ENCODE measurements at places on chromosomes 2 and 18.
A peak's percentile ranks its signal among the peaks of the same experiment; 100 is the strongest.

DNA sequence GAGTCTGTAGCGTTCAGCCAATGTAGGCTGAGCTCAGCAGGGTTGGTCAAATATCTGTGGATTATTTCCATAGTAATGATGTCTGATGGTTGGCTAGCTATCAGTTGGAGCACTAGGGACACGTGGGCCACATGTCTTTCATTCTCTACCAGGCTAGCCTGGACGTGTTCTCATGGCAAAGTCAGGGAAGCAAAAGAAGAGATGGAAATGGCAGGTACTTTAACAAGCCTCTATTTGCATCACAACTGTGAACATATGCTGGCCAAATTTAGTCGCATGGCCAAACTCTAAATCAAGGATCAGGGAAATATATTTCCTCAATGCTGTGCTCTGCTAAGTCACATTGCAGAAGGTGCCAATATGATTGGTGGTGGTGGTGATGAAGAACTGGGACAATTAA, 371.6 kb upstream of the CHST9 start:
- no peak for ATAC-seq

DNA sequence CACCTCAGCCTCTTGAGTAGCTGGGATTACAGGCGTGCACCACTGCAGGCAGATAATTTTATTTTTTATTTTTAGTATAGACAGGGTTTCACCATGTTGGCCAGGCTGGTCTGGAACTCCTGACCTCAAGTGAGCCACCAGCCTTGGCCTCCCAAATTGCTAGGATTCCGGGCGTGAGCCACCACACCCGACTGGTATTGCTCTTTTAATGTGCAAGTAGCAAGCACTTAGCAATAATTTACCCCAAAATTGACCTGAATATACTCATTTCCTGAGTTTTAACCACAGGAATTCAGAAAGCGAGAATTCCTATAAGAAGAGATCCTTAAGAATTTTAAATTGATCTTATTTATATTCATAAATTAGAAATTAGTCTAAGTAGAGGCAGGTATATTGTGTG, 169.1 kb downstream of the CDH2 start:
- no peak for ATAC-seq

DNA sequence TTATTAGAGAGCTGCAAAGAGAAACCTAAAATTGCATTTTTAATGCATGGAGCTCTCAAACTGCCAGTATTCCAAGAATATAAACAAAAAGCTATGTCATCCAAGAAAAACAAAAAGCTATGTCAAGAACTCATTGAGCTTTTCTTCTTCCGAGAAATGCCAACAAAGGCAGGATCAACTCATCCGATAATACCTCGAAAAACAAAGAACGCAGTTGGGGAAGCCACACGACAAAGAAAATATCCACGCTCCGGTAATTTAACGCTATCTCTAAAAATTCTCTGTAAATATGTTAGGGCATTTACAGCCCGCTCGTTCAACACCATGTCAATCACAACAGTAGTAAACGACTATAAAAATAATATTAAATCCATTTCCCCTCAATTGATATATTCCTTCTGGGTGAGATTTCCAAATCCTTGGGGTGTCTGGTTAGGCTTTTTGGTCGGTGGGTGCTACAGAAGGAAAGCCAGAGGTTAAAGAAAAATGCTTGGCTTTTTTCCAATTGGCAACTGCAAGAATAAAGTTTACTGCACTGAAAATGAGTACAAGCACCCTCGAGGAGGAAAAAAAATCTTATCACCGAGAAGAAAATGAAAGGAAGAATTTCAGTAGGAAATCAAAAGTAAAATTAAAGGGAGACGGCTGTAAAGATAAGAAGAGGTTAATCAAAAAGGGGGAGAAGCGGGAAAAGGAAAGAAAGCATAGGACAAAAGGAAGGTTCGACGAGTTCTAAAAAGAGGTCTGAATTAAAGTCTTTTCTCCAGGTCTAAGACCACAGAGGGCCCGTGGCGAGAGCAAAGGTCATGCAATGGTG, 856 bp downstream of the TIA1 start:
- ATAC-seq, result no peak

GRCh38 chr2:97651114-97651513, 5.3 kb downstream of the COX5B start:
- ATAC-seq, result no peak

GRCh38 chr2:1976112-1976511, 231.8 kb upstream of the PXDN start:
- ATAC-seq, result no peak

DNA sequence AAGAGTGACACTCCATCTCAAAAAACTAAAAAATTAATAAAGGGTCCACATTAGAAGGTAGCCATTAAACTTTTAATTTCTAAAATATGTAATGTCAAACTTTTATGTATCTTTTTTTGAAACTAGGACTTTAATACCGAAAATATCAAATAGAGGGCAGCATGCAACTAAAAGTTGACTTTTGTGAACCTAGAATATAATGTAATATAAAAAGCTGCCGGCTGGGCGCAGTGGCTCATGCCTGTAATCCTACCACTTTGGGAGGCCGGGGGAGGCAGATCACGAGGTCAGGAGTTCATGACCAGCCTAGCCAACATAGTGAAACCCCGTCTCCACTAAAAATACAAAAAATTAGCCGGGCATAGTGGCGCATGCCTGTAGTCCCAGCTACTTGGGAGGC, 62.8 kb downstream of the INO80D start:
- 0 out of 3 replicates have a peak, but pooled peaks have one; percentile 20 for ATAC-seq

GRCh38 chr2:233470011-233470687, 96.4 kb downstream of the USP40 start:
- no peak for ATAC-seq

GRCh38 chr2:43643680-43644079, 6.6 kb downstream of the PLEKHH2 start:
- no peak for ATAC-seq

- ATAC-seq, result no peak
These were observed 37.5 kb downstream of the KCNG3 start for GRCh38 chr2:42456126-42456839.
